ENCODE measurements at places on chromosomes 2 and 18.
A peak's percentile ranks its signal among the peaks of the same experiment; 100 is the strongest.

GRCh38 chr18:25736516-25736915 is 353.9 kb downstream of the SS18 start:
- DNase-seq = no peak

DNA sequence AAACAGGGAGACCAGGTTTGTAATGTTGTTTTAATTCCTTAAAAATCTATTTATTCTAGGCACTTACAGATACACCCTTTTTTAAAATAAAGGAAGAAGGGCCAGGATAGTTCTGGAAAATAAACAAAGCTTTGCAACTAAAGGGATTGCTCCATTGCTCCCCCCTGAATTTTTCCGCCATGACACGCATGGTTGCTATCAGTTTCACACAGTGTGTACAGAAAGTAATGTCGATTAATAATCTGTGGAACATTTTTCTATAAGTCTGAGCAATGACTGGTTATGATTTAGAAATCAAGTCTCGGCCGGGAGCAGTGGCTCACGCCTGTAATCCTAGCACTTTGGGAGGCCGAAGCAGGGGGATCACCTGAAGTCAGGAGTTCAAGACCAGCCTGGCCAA is 90.8 kb downstream of the GAREM1 start:
- DNase-seq = no peak

- peak; percentile 6 for DNase-seq
Observed at GRCh38 chr18:79523736-79524180, 128.0 kb downstream of the NFATC1 start.

GRCh38 chr2:187055463-187055862 is 206.5 kb upstream of the ZSWIM2 start:
- DNase-seq = no peak

DNA sequence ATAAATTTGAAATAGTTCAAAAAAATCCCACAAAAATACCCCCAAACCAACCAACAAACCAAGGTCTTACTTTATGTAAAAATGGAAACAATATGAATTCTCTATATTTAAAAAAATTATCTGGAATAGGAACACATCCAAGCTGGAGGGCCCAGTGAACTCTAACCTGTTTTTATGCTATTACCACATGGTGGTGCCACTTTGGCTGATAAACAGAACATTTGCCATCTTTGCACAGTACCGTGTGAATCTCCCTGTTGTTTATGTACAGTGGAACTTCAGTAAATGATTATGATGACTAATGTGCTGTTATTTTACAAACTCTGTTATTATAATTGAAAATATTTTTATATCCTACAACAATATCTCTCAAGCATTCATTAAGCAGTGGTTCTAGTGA is 145.3 kb upstream of the SMAD7 start:
- DNase-seq = no peak

DNA sequence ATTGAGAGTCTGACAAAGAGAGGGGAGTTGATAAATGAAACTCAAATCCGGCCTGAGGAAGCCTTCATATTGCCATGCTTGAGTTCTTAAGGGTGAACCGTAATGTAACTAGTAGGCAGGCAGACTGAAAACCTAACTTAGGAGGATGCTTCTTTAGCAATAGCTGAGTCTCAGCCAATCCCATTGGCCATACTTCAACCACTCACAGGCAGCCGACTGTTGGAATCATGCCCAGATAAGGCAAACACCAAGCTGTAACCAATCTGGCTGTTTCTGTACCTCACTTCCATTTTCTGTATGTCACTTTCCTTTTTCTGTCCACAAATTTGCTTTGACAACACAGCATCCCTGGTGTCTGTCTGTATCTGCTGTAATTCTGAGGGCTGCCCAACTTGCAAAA is 39.5 kb downstream of the TPRKB start:
- no peak for DNase-seq

DNA sequence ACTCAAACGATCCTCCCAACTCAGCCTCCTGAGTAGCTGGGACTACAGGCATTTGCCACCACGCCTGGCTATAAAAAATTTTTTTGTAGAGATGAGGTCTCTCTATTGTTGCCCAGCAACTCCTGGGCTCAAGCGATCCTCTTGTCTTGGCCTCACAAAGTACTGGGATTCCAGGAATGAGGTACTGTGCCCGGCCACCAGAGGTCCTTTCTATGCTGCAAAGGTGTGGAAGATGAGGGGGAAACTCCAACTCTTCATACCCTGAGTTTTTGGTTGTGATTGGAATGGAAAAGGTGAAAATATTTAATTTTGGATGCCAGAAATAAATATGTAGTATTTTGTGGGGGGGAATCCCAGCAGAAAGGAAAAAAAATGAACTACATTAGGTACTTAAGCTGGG is 36.0 kb downstream of the MRPL33 start:
- DNase-seq = no peak

- DNase-seq = no peak
Observed at GRCh38 chr2:199838399-199838798, 12.6 kb downstream of the FTCDNL1 start.

GRCh38 chr2:235605312-235606003 is 111.6 kb downstream of the AGAP1 start:
- peak; percentile 58 for DNase-seq

DNA sequence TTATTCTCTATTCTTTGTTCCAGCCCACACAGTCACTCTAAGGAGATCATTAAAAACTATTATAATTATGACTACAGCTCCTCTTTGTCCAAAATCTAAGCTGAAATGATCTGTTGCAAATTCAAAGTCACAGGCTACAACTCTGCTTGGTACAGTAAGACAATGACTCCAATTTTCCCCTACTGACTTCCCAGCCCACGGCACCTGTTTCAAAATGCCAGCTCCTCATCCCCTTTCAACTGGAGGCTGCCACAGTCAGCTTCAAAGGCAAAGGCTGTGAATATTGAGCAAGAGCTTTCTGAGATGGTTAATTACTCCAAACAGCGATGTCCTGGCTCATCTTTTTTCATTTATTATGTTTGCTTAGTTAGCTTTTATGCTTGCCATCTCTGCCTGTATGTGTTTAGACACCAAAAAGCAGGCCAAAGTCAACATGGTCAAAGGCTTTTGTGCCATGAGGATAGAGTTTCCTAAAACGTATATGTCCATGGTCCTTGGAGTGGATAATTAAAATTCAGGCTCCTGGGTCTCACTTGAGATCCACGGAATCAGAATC is 141.1 kb downstream of the DOCK10 start:
- no peak for DNase-seq

DNA sequence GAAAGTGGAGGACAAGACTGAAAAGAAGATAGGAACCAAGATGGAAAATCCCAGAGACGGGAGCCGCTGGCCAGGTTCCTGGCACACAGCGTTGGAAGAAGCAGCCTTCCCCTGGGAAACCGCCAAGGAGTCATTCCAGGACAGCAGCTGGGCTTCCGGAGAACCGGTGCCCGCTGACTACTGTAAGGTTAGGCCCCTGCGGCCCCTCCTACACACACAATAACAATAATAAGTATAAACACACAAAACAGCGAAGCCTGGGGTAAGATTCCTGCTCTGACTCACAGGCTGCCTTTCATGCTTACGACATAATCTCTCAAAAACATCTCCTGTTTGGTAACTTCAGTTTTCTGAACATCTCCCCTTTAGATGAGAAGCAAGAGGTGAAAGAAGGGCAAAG is 28.1 kb upstream of the MYCN start:
- DNase-seq = no peak

DNA sequence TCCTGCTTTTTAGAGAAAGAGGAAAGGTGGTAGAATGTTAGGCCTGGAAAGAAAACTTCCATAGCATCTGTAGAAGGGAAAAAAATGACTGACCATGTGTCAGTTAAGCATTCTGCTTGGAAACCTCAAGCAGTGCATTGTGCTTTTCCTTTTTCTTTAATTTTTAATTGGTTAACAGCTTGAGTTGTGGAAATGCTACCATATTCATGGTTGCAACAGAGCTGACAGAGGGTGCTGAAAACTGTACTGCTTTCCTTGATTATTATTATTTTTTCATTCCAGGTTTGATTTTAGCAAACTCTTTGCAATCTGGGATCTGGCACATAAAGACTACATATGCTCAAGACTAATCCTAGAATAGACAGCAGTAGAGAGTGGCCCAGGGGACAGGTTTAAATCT is 404.5 kb downstream of the EPHA4 start:
- no peak for DNase-seq

GRCh38 chr2:208037564-208038487 is 12.5 kb upstream of the PLEKHM3 start:
- no peak for DNase-seq

DNA sequence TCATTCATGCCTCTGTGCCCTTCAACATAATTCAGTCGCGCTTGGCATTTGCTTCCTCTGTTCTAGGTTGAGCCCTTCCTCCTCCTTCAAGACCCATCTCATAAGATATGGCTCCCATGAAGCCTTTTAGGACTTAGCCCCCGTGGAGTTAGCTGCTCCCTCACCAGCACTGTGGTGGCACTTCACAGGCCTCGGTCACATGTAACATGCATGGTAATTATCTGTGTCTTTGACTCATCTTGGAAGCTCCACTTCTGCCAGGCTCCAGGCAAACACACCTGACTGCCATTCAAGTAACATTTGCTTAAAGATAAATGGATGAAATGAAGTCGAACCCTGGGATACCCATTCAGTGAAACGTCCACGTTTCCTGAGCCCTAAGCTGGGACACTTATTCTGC is 484.7 kb downstream of the EIPR1 start:
- DNase-seq = no peak

GRCh38 chr2:242098445-242099128 is 229.1 kb downstream of the RTP5 start:
- DNase-seq = peak; percentile 64

DNA sequence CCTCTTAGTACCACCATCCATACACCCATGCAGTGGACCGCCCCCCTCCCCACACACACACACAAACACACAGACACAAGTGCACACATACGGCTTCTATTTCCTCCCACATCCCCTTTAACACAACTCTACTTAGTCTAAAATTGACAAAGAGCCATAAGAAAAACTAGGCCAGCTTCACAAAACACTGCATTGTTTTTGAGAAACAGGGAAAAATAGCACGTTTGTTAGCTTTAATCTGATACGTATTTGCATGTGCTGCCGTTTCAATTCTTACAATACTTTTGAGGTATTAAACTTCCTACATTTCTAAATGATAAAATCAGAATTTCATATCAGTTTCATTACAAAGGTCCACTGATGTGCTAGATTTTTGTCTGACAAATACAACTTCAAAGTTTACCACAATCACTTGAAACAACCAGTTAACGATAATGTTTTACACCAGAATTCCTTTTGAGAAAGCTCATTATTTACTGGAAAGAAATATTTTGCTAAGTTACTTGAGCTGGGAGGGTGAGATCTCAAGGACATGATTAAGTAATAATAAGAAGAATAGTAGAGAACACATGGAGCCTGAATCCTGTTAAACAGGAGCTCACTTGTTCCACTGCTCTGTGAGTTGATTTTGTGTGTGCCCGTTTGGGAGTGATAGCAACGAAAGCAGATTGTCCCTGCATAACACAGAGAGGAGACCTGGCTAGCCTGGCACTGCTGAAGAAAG is 74.5 kb downstream of the MOGAT1 start:
- no peak for DNase-seq

- DNase-seq = no peak
Observed at GRCh38 chr2:64640153-64641044, 13.3 kb downstream of the SERTAD2 start.

GRCh38 chr2:232365621-232366321 is 12.8 kb upstream of the ALPP start:
- no peak for DNase-seq

Data from hematopoietic multipotent progenitor cell treated with erythropoietin and hydrocortisone succinate and interleukin-3 and kit ligand, for 15 days (in vitro differentiated cells).